ENCODE measurements at places on chromosomes 3 and 15.
A peak's percentile ranks its signal among the peaks of the same experiment; 100 is the strongest.

GRCh38 chr3:46907271-46907670 lies 29.8 kb downstream of the PTH1R start:
- no peak for DNase-seq

DNA sequence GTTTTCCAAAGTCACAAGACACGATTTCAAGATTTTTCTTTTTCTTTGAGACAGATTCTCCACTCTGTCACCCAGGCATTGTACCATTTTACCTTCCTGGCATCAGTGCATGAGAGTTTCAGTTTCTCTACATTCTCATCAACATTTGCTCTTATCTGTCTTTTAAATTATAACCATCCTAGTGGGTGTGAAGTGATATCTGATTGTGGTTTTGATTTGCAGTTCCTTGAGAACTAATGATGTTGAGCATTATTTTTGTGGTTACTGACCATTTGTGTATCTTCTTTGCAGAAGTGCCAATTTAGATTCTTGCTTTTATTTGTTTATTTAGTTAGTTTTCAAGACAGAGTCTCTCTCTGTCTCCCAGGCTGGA lies 41.2 kb downstream of the ADIPOQ start:
- no peak for DNase-seq

GRCh38 chr3:46763178-46763577 lies 45.5 kb upstream of the PRSS50 start:
- no peak for DNase-seq

DNA sequence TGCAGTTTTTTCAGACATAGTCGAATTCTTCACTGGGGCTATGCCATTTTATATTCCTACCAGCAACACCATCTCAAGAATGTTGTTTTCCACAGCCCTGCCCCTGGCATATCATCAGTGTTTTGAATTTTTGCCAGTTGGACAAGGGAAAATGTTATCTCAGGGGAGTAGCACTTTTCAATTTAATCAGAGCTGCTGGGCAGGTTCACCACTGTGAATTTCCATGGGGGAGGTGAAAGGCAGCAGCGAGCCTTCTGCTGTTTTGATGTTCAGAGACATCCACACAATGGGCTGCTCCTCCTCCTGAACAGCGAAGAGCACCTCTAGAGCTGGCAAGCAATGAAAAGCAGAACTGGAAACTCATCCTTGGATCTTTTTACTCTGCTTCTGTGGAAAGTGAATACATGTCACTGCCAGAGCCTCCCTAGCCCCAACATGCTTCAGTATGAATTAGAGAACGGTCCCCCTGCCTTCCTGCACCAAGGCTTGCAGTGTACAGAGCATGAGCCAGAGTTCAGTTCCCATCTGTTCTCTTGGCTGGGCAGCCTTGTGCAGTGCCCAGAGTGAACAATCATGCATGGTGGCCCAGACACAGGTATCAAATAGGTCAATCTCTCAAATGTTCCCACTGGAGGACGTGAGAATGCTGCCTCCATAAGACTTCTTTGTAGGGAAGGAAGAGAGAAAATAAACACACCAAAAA lies 56.1 kb upstream of the RAD18 start:
- DNase-seq, result no peak

GRCh38 chr3:15578289-15578867 lies 23.0 kb downstream of the HACL1 start:
- no peak for DNase-seq

GRCh38 chr3:28853830-28854229 lies 427.0 kb upstream of the RBMS3 start:
- DNase-seq, result no peak

GRCh38 chr3:79412537-79412936 lies 355.3 kb downstream of the ROBO1 start:
- DNase-seq, result no peak

- DNase-seq, result no peak
Observed at GRCh38 chr3:63872135-63872924, 8.7 kb downstream of the ATXN7 start.

DNA sequence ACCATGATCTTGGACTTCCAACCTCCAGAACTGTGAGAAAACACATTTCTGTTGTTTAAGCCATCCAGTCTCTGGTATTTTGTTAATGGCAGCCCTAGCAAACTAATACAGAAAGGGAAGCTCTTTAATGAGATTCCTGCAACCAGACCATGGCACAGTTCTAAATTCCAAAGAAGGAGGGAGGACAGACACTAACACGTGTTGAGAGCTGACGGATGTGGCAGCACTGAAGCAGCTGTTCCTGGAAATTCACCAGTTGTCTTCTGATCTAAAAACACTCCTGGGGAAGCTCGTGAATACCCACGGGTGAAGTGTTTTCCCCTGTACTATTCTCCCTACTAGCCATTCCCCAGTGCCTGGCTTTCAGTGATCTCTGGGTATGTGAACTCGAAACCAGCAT lies 56.7 kb downstream of the RPL22L1 start:
- DNase-seq, result no peak

DNA sequence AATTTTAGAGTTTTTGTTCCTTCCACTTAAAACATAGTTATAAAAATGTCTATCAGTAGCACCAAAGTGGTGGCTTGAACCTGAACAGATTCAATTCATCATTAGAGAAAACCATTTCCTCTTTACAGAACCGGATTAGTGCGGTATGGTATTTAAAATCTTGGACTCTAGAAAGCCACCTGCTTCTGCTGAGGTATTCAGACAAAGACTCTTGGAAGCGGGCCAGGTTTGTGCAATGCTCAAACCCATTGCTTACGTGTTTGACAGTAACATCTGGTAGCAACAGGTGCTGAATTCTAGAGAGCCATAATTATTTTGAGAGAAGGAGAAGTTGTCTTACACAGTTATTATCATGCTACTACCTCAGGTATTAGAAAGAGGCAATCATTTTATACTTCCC lies 290.5 kb downstream of the NAALADL2 start:
- no peak for DNase-seq

- DNase-seq, result no peak
Observed at GRCh38 chr3:124200407-124200806, 208.5 kb upstream of the ROPN1 start.

DNA sequence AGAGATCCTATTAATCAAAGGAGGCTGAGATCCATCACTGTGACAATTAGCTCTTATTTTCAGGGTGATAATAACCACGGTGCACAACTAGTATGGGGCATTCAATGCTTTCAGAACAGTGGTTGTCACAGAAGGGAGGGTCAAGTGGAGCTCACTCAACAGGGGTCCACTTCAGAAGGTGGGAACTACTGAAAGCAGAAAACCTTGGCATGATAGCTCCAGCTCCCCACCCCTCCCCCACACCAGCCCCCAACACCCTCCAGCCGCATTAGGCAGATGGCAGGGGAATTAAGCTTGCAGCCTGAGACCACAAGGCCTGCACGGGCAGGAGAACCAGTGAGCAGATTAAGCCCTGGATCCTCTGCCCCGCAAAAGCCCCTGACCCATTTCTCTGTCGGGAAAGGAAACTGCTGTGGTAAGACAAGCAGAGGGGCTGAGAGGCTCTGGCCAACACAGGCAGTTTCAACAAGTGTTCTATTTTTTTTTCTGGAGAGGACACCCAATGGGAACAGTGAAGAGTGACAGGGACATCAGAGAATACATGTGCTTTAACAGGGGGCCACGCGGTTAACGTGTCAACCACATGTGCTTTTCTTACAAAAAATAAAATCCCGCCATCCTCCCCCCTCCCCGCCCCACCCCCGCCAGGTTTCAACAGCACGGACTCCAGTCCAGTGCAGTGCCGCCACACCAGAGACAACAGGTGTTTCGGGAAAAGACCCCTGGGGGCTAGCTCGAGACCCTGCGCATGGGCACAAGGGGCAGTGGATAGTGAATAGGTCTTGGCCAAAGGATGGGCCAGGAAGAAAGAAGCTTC lies 997 bp downstream of the FYCO1 start:
- DNase-seq, result peak; percentile 16

GRCh38 chr3:178536211-178537079 lies at the start of gene KCNMB2:
Gene KCNMB2 (plus strand): TSS chr3:178536436.
- no peak for DNase-seq

GRCh38 chr3:194971009-194971408 lies 285.3 kb downstream of the FAM43A start:
- no peak for DNase-seq

DNA sequence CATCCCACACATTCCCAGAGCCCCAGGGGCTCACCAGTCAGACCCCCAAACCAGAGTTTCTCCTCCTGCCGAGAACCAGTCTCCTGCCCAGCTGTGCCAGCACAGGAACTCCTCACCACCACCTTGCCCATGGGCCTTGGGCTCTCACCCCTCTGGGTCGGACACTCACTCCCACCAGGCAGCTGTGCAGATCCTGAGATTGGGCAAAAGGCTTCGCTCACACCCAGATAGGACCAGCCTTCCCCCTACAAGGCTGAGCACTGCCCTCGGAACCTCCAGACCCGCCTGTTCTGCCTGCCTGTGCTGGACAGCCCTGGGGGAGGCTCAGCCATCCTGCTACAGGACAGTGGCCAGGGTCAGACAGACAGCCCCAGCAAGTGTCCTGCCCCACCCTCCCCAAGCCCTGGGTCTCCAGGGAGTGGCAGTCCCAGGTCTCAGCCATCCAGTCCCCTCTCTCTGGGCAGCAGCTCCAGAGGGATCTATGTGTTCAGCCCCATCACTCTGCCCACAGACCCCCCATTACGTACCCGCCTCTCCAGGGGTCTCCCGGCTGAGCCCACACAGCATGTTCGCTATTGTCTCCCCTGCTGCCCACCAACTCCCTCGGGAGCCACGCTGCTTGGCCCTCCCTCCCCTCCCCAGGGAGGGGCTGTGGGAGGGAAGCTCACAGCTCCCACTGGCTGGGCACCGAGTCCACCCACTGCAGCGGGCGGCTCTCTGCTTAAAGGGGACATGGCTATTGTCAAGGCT lies at the start of gene GRIP2:
Gene GRIP2 (minus strand): TSS at position 601 of the 750 bp plus-strand sequence. CDS start 34 bp downstream, at position 567.
- DNase-seq, result no peak

- DNase-seq, result no peak
Observed at GRCh38 chr15:40070608-40071218, 31.7 kb upstream of the SRP14 start.

DNA sequence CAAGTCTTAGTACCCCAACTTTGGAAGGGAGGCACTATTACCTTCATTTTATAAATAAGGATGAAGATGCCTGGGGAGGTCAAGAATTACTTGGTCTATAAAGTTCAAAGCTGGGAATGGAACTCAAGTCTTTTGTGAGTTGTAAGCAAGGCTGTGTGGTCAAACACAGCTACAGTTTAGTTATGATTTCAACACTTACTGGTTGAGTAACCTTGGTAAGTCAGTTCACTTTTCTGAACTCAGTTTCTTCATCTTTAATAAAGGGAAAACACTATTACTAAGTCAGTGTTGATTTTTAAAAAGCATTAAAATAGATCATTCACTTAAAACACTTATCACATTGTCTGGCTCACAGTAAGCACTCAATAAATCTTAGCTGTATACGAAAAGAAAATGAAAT lies 200.4 kb upstream of the ADAMTS9 start:
- DNase-seq, result no peak
